Cerebellum (tissue), 4 donors: ENCODE measurements at places on chromosomes 6 and 20.

GRCh38 chr20:47282864-47283263 is 73.6 kb downstream of the ZMYND8 start:
- DNase-seq, result no peak

DNA sequence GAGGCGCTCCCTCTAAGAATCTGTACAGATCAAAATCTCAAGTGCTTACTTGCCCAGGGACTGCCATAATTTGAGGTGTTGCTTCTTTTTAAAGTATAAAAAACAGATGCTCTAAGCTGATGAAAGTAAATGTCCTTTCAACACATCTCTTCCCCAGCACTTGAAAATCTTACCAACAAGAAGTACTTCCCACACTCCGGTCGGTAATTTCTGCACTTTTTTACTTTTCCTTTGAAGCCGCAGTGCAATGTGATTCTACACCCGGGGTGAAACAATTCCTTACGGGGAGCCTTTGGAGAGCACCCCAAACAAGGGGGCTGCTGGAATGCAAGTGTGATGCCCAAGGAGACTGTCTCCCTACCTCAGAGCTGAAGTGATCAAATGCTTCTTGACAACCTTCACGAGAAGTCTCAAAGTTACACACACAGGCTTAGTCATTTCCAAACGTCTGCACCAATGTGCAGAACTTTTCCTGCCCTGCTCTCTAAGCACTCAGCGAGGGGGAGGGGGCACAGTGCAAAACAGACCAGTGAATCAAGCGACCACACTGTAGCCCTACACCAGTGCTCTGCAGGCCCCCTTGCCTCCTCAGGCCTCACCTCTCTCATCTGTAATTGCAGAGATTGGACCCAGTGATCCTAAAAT is 56.7 kb downstream of the ATXN1 start:
- no peak for DNase-seq

DNA sequence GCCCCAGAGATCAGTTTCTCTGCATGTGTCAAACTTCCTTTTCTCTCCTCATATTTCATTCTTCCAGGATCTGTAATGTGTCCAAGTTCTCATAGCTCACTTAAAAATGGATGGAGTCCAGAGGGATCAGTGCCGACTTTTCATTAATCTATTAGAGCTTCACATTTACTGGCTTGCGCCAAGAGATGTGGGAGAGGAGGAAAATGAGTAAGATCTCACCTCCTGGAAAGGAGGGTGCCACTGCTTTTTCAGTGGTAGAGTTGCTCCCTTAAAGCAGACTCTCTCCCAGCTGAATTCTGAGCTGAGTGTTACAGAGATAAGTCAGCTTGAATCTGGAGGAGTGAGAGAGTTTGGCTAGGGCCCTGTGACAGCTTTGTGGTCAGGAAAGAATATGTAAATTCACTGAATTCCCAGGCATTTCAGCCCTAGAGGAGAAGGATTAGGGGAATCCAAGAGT is 175.9 kb downstream of the SOX4 start:
- DNase-seq, result no peak

- no peak for DNase-seq
These were observed 72.3 kb upstream of the CCN2 start for GRCh38 chr6:132023490-132023889.

DNA sequence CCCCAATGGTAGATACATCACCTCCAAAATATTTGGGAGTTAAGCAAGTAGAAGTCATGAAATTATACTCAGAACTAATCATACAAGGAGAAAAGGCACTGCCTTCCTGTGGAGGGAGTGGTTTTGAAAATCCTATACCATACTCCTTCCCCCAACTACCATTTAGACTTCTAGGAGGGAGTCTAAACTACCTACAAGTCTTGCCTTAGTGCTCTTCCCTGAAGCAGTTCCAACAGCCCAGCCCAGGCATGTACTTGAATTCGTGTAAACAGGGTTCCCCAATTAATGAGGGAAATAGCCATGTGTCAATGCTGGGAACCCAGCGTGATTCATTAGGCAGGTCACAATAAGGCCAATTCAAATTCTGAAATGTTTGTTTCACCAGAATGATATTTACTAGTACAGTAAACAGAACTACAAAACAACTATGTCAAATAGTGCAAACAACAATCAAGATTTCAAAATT is 39.1 kb upstream of the SGK1 start:
- no peak for DNase-seq

DNA sequence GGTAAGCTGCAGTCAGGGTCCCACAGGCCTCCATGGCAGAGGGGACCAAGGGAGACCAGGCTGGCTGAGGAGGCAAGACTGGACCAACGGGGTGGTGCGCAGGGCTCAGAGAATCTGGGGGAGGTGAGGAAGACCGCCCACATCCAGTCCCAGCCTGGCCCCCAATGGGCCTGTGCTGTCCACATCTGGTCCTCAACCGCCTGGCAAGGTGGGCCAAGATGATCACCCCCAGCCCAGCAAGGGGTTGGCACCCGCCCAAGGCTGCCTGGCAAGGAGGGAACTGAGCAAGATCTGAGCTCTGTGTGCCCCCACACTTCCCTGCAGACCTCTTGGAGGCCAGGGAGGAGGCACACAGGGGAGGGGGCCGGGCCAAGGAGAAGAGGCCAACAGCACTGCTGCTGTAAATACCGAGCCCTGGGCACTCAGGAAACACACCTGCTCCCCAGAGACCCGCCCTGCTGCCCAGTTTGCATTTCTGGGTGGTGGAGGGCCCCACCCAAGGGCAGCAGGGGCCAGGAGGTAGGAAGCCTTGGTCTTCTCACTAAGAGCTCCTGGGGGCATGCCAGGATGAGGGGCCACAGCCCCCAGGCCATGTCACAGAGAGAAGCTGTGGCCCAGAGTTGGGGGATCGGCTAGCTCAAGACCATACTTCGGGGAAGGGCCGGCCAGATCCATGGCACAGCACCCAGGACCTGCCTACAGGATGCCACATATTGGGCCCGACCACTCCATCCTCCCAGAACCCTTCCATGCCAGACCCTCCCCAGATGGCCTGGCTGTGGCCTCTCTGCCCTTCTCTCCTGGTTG is 109.6 kb downstream of the ASXL1 start:
- no peak for DNase-seq

DNA sequence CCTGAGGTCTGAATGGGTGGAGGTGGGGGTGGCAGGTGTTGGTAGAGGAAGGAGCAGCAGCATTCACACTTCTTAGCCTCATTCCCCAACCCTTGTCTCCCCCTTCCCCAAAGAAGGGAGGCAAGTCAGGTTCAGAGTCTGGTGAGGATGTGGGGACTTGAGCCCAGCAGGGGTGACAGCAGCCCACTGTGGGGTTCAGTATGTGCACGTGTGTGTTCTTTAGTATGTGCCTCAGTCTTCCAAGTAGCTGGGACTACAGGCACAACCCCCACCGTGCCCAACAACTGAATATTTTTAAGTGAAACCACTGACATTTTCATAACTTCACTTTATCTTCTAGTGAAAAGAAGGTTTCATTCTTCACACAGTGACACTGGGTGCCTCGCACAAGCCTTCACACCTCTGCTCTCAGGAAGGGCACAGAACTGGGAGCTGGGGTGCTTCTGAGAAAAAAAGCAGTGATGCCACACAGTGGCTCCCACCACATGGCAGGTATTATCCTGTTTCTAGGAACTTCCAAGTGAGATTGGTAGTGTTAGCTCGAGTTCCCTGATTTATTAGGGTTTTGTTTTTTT is 33.4 kb upstream of the PRELID3B start:
- no peak for DNase-seq

DNA sequence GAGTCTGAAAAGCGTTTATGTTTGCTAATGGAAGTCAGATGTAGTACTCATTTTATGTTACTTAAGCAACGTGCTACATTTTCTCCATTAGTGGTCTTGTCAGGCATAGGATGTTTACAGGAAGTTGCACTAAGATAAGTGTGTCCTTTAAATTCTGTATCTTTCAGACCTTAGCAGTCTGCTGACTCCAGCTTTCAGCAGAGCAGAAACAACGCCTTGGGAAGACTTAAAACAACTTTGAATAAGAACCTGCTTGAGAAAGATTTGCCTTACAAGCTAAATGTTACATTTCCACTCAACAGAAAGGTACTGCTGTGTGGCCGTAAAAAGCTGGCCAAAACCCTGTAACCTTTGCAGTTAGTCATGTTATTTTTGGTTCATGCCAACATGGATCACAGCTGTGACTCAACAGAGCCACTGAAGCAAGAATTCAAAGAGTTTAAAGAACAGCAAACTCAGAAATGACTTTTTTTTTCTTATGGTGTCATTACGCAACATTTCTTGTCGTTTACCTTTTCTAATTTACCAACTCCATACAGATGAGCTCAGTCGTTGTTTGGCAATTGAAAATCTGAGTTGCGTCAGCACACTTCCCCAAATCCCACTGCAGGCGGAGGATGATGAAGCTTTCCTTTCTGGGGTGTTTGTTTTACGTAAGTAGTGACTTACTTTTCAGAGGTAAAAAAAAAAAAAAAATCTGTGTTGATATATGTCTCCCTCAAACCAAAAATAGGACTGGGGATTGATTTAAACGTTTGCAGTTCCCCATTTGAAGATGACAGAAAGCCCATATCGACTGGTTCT is 27.9 kb upstream of the BMP6 start:
- DNase-seq, result no peak

DNA sequence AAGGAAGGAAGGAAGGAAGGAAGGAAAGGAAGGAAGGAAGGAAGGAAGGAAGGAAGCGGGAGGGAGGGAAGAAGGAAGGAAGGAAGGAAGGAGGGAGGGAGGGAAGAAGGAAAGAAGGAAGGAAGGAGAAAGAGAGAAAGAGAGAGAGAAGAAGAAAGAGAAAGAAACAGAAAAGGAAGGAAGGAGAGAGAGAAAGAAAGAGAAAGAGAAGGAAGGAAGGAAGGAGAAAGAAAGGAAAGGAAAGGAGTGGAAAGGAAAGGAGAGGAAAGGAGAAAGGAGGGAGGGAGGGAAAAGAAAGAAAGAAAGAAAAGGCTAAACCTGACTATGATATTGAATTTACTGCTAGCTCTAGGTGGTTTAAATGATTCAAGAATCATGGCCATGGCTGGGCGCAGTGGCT is 5.3 kb upstream of the ASIP start:
- DNase-seq, result no peak

- no peak for DNase-seq
These were observed 17.9 kb downstream of the TAF4 start for GRCh38 chr20:62047666-62048345.

DNA sequence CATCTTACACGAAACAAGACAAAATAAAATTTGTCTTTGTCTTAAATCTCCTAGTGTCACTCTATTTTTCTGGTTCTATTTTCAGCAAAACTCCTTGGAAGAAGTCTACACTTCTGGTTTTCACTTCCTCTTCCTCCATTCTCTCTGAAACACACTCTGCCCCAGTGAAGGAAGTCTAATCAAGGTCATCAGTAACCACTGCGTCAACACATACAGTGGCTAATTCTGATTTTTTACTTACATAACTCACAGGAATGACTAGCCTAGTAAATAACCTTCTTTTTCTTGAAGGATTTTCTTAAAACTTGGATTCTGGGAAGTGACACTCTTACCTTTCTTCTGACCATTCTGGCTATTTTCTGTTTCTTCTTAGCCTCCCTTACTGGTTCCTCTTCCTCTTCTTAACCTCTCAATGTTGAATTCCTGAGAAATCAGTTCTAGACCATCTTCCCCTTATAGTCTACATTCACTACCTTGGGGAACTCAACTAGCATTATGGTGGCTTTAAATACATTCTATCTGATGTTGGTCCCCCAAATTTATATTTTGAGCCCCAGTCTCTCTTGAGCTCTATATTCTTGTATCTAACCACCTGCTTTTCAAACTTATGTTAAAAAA is 37.5 kb downstream of the AIG1 start:
- no peak for DNase-seq

DNA sequence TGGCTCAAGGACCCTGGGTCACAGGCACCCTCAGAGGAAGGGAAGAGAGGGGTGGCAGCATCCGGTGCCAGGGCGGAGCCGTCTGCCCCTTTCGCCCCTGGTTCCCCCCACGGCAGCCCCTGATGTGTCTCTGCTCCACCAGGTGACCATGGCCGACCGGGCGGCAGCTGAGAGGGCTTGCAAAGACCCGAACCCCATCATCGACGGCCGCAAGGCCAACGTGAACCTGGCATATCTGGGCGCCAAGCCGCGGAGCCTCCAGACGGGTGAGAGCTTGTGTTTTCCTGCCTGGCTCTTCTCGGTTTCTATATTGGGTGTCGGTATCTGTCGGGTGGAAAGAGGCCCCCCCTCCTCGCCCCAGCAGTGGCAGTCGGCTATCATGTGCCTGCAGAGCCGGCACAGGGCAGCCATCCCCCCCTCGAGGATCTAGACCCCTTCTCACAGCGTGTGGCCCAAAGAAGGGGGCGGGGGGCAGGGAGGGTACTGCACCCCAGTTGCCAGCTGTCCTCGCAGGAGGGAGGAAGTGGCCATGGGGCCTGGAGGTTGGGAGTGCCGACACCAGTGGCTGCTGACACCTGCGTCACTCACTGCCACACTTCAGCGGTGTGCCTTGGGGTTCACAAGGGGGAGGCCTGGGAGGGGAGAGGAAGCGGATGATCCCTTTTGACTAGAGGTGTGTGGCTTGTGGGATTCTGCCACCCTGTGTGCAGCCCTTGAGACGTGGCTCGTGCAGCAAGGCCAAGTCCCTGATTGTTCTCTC is 1.5 kb downstream of the RBM38 start:
- DNase-seq, result peak; percentile 66

- no peak for DNase-seq
These were observed 2.3 kb upstream of the TRAM2 start for GRCh38 chr6:52579006-52579660.

- no peak for DNase-seq
These were observed 2.4 kb upstream of the HLA-F start for GRCh38 chr6:29720863-29721262.

- no peak for DNase-seq
These were observed 522.1 kb upstream of the BTBD3 start for GRCh38 chr20:11395581-11395980.

DNA sequence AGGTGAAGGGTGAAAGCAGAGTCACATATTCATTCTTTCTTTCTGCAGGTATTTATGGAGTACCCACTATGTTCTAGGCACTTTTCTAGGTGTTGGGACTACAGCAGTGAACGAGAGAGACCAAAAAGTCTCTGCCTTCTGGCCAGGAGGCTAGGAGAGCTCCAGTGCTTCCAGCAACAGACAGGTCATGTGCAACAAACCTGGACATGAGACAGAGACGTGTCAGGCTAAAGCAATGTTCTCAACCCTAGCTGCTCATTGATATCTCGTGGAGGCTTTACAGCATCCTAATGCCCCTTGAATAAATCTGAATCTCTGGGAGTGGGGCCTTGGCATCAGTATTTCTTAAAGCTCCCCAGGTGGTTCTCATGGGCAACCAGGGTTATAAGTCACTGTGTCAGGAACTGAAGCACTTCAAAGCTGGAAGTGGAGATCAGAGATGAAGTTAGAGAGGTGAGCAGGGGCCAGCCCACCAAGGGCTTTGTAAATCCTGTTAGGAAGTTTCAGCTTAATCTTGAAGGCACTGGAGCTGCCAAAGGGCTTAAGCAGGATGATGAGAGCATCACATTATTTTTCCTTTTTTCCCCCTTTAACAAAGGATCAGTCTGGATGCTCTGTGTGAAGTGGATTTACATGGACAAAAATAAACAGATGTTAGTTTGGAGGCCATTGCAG is 13.0 kb upstream of the TBCC start:
- DNase-seq, result no peak

GRCh38 chr6:133854364-133855275 is 34.3 kb upstream of the TCF21 start:
- no peak for DNase-seq
